ENCODE measurements at places on chromosomes 4 and X. TPM values are rescaled to one million over a fixed set of nuclear protein-coding genes. Genes with fewer than 3 reads are reported as not detected.

GRCh38 chr4:18167831-18168230 lies 146.3 kb upstream of the LCORL start:
- H3K27ac ChIP-seq: no peak overlapping the region
- DNase-seq: no peak
- H3K4me3 ChIP-seq: no peak overlapping the region
- no peaks in the 10 kb centered on the region for H3K4me1 ChIP-seq
- no peaks in the 10 kb centered on the region for H3K27me3 ChIP-seq
- no peaks in the 10 kb centered on the region for H3K36me3 ChIP-seq

GRCh38 chrX:130944230-130944629 lies 41.2 kb upstream of the ENOX2 start:
- H3K4me3 ChIP-seq: no peak overlapping the region
- no peaks in the 10 kb centered on the region for H3K36me3 ChIP-seq
- H3K27me3 ChIP-seq: no peaks in the 10 kb centered on the region
- DNase-seq: no peak
- H3K27ac ChIP-seq: no peak overlapping the region

- peaks cover 5% of the 10 kb centered on the region for H3K4me1 ChIP-seq
- no peak for DNase-seq
- no peaks in the 10 kb centered on the region for H3K36me3 ChIP-seq
- no peaks in the 10 kb centered on the region for H3K27me3 ChIP-seq
- no peak overlapping the region for H3K4me3 ChIP-seq
Observed at GRCh38 chr4:69833251-69833650, 26.7 kb downstream of the SULT1E1 start.

GRCh38 chrX:117376460-117376859 lies 740.1 kb downstream of the KLHL13 start:
- no peak for DNase-seq
- H3K4me3 ChIP-seq: no peak overlapping the region
- H3K4me1 ChIP-seq: no peaks in the 10 kb centered on the region
- H3K27ac ChIP-seq: no peak overlapping the region
- H3K27me3 ChIP-seq: no peaks in the 10 kb centered on the region
- H3K36me3 ChIP-seq: no peaks in the 10 kb centered on the region

DNA sequence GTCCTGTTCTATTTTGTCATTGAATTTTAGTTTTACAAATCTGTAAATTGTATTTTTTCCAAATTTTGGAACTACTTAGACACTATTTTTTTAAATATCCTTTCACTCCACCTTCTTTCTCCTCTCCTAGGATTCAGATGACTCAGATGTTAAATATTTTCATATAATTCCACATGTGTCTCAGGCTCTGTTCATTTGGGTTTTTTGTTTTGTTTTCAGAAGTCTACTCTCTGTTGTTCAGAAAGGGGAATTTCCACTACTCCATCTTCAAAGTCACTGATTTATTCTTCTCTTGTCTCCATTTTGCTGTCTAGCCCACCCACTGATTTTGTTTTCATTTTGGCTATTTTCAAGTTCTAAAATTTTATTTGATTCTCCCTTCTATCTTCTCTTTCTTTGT lies 264.0 kb upstream of the SLIT2 start:
- H3K36me3 ChIP-seq: no peaks in the 10 kb centered on the region
- DNase-seq: no peak
- no peaks in the 10 kb centered on the region for H3K4me1 ChIP-seq
- no peaks in the 10 kb centered on the region for H3K27me3 ChIP-seq
- no peak overlapping the region for H3K4me3 ChIP-seq

DNA sequence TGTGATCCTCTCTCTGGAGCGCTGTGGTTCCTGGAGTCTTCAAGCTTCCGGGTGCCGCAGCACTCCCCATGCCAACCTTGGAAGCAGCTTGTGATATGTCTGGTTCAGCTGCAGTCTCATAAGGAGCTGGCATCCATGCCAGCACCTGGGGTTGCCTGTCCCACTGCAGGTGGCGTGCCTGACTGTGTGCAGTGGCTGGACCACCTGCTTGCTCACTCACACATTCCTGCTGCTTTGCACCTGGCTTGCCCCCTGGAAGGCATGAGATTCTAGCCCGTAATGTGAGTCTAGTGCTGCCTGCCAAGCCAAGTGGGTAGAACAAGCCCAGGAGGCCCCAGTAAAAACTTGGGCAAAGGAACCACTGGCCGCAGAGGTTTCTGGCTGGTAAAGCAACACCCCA lies 687.2 kb upstream of the AADAT start:
- no peaks in the 10 kb centered on the region for H3K4me1 ChIP-seq
- no peak for DNase-seq
- no peaks in the 10 kb centered on the region for H3K36me3 ChIP-seq

DNA sequence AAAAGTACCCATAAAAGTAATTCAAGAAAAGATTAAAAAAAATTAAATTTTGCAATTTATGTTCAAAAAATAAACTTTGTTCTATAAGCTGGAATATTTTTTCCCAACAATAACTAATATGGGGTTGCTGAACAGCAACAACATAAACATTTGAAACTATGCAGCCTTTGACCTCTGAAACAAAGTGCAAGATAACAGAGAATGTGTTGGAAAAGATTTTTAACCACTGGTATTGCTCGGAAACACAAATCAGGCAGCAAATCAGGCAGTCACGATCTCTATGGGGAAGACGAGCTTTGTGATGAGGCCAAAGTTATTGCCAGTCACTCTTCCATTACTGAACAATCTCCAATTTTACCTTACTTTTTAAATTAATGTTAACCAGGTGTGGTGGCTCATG lies 332.1 kb downstream of the PABPC4L start:
- no peaks in the 10 kb centered on the region for H3K4me1 ChIP-seq
- H3K27ac ChIP-seq: no peak overlapping the region
- DNase-seq: no peak
- no peak overlapping the region for H3K4me3 ChIP-seq
- H3K36me3 ChIP-seq: no peaks in the 10 kb centered on the region
- H3K27me3 ChIP-seq: no peaks in the 10 kb centered on the region

DNA sequence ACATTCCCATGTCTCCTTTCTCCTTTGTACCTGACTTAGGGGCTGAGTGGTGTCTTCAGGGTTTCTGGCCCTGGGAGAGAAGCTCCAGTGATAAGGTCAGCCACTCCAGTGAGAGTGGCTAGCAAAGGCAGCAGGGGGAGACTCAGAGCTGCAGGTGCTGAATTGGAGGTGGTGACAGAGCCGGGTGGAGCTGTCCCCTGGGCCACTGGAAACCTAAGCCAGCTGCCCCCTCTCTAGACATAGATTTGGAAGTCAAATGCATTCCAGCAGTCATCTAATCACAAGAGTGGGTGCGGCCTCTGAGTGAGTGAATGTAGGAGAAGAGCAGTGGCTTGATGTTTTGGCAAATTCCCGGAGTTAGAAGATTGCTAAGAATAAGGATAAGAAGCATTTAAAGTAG lies 28.5 kb downstream of the TRIM2 start:
- no peaks in the 10 kb centered on the region for H3K27me3 ChIP-seq
- H3K36me3 ChIP-seq: no peaks in the 10 kb centered on the region
- H3K4me1 ChIP-seq: peaks cover 9% of the 10 kb centered on the region
- DNase-seq: peak; percentile 68
- peak overlapping the region; percentile 66 for H3K27ac ChIP-seq

- no peak for DNase-seq
- no peaks in the 10 kb centered on the region for H3K4me1 ChIP-seq
- H3K36me3 ChIP-seq: no peaks in the 10 kb centered on the region
- H3K27me3 ChIP-seq: no peaks in the 10 kb centered on the region
- no peak overlapping the region for H3K27ac ChIP-seq
- no peak overlapping the region for H3K4me3 ChIP-seq
Observed at GRCh38 chr4:179582164-179582905, 2140.1 kb upstream of the AGA start.

DNA sequence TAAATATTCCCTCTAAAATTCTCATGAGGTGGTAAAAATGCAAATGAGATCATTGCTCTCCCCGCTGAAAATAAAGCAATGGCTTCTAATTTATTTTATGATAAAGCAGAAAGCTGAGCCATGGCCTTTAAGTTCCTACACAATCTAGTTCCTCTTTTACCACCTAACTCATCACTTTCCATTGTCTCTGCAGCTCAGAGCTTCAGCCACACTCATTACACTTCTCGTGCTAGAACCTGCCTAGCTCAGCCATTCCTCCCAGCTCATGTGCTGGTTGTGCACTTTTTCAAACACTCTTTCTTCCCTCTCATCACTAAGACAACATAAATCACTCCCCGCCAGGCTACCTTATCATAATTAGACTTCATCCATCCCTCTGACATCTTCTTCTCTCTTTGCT lies 1112.1 kb upstream of the PRKX start:
- no peak overlapping the region for H3K4me3 ChIP-seq
- no peaks in the 10 kb centered on the region for H3K27me3 ChIP-seq
- no peaks in the 10 kb centered on the region for H3K4me1 ChIP-seq
- DNase-seq: no peak
- no peak overlapping the region for H3K27ac ChIP-seq

GRCh38 chrX:40950546-40950945 lies 134.7 kb upstream of the USP9X start:
- DNase-seq: no peak
- H3K27me3 ChIP-seq: peaks cover 5% of the 10 kb centered on the region
- H3K36me3 ChIP-seq: no peaks in the 10 kb centered on the region
- no peak overlapping the region for H3K27ac ChIP-seq

GRCh38 chrX:40544343-40545266 lies 36.2 kb upstream of the ATP6AP2 start:
- H3K4me1 ChIP-seq: no peaks in the 10 kb centered on the region
- no peak for DNase-seq
- no peak overlapping the region for H3K4me3 ChIP-seq
- H3K27ac ChIP-seq: no peak overlapping the region
- no peaks in the 10 kb centered on the region for H3K36me3 ChIP-seq

DNA sequence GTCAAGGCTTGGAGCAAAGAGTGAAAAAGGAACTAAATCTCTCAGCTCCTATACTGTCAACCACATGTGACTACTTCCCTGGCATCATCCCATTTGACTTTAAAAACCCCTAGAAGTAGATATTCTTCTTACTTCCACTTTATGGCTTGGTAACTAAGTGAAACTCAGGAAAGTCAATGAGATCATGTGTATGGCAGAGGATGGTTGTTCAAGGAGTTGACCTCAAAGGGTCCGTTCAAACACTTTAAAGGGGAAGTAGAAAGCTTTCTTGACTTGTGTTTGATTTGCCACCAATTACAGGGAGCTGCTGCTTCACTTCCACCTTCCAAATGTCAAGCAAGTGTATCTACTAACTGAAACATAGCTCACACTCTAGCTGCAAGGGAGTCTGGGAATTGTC lies 187.2 kb downstream of the RAB28 start:
- no peaks in the 10 kb centered on the region for H3K36me3 ChIP-seq
- no peak overlapping the region for H3K4me3 ChIP-seq
- H3K27ac ChIP-seq: no peak overlapping the region

- no peak for DNase-seq
- H3K27me3 ChIP-seq: peaks cover 3% of the 10 kb centered on the region
- H3K36me3 ChIP-seq: no peaks in the 10 kb centered on the region
- H3K4me1 ChIP-seq: no peaks in the 10 kb centered on the region
- no peak overlapping the region for H3K27ac ChIP-seq
Observed at GRCh38 chrX:115912372-115912897, 258.1 kb upstream of the AGTR2 start.

GRCh38 chr4:128461291-128462102 lies 173.9 kb upstream of the PGRMC2 start:
- H3K36me3 ChIP-seq: no peaks in the 10 kb centered on the region
- H3K4me3 ChIP-seq: no peak overlapping the region
- no peaks in the 10 kb centered on the region for H3K27me3 ChIP-seq
- no peaks in the 10 kb centered on the region for H3K4me1 ChIP-seq

DNA sequence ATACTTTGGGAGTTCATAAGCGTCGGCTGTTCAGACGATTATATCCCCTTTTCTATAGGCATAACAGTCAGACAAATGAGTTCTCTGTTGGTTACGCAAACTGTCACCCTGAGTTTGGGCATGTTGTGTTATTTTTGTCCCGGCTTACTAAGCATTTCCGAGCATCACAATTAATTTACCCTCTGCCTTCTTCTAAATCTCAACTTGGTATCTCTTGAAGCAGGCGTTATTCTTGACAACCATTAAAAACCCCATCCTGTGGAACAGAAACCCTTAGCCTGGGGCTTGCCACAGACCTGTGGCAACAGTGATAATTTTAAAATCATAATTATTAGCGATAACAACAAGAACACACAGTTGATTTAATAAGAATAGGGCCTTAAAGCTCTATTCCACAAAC lies 558.7 kb downstream of the INPP4B start:
- no peak overlapping the region for H3K27ac ChIP-seq
- H3K4me3 ChIP-seq: no peak overlapping the region
- H3K27me3 ChIP-seq: no peaks in the 10 kb centered on the region
- H3K36me3 ChIP-seq: no peaks in the 10 kb centered on the region
- no peaks in the 10 kb centered on the region for H3K4me1 ChIP-seq

DNA sequence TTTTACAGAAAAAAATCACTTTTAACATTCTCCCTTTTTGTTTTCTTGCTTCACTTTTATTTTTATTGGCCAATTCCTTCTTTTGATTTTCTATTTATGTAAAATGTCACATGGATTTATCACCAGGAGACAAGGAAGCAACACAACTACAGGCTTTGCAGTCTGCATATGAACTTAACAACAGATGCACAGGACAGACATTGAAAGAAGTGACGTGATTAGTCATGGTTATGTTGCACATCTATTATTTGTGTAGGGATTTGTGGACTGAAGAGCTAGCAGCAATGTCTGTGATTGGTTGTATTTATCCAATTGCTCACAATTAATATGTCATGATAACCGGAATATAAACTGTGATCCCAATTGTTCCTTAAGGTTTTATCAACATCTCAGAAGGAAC lies 147.8 kb upstream of the KLF3 start:
- no peaks in the 10 kb centered on the region for H3K4me1 ChIP-seq
- no peak overlapping the region for H3K27ac ChIP-seq
- DNase-seq: no peak

DNA sequence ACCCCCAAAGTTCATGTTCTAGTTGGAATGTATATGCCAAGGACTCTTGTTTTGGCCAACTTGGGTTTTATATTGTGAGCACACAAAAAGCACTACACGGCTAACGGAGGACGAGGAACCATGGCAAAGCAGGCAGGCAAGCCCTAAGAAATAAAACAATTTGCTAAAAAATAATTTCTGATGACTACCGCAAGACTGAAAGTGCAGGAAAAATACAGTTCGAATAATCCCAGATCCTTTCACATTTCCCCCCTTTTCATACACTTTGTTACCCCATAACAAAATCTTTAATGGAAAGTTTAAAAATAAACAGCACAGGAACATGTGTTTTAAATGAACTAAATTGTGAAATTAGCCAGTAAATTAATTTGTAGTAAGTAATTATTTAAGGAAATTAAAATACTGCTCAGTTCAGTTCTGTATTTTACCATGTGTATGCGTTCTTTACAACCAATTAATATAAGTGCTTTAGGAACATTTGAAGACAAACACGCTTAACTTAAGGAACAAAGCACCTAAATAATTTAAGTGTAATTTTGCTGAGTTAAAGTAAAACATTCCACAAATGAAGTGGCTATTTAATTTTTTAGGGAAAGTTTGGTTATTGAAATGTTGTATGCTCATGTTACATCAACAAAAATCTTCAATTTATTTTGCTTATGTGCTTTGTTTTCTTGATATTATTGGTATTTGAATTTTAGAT lies 12.4 kb upstream of the PITX2 start:
- peaks cover 93% of the 10 kb centered on the region for H3K27me3 ChIP-seq
- no peak overlapping the region for H3K27ac ChIP-seq
- H3K4me1 ChIP-seq: peaks cover 10% of the 10 kb centered on the region
- no peaks in the 10 kb centered on the region for H3K36me3 ChIP-seq

- no peaks in the 10 kb centered on the region for H3K4me1 ChIP-seq
- H3K27ac ChIP-seq: no peak overlapping the region
- no peaks in the 10 kb centered on the region for H3K36me3 ChIP-seq
- H3K27me3 ChIP-seq: no peaks in the 10 kb centered on the region
- DNase-seq: peak; percentile 26
Observed at GRCh38 chr4:77358315-77358928, 201.4 kb downstream of the CCNG2 start.

RPL36A gene
- total RNA-seq: 184 TPM

ZNF81 gene
- 8.8 TPM for total RNA-seq

SLBP gene
- total RNA-seq: 30.1 TPM

HMX1 gene
- total RNA-seq: not detected

CYSLTR1 gene
- total RNA-seq: 1.6 TPM
